ENCODE measurements at places on chromosomes 3 and 15.

- DNase-seq, result no peak
Observed at GRCh38 chr15:74135041-74135565, 4.7 kb downstream of the ISLR2 start.

- DNase-seq, result no peak
Observed at GRCh38 chr3:115120597-115120996, 26.5 kb downstream of the ZBTB20 start.

- DNase-seq, result no peak
Observed at GRCh38 chr3:171419457-171419856, 40.7 kb downstream of the TNIK start.

- no peak for DNase-seq
Observed at GRCh38 chr15:31101262-31102038, at the start of gene TRPM1. Gene TRPM1, minus strand, starts transcription at chr15:31101725. Its CDS starts 20,370 bp downstream, at chr15:31081355.

DNA sequence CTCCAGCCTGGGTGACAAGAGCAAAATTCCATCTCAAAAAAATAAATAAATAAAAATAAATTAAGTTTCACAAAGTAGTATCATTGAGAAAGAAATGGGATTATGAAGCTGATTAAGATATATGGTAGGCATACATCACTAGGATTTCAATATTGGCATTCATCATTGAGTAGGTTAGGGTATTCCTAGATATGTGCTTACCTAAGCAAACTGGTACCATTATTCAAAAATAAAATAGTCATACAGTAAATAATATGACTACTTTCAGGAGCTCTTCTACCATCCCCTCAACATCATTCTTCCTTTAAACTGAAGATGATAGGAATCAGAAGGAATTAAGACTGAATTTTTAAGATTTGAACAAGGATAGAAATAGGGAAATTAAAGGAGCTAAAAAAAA, 66.6 kb downstream of the FRMD5 start:
- no peak for DNase-seq

GRCh38 chr3:102125197-102125993, 276.1 kb downstream of the NFKBIZ start:
- no peak for DNase-seq

- DNase-seq, result peak; percentile 78
Observed at GRCh38 chr3:15903759-15904720, 106.3 kb upstream of the ANKRD28 start.

GRCh38 chr15:57640930-57641682, 49.4 kb downstream of the MYZAP start:
- DNase-seq, result no peak

GRCh38 chr3:142285083-142285517, 59.7 kb upstream of the GK5 start:
- DNase-seq, result no peak

DNA sequence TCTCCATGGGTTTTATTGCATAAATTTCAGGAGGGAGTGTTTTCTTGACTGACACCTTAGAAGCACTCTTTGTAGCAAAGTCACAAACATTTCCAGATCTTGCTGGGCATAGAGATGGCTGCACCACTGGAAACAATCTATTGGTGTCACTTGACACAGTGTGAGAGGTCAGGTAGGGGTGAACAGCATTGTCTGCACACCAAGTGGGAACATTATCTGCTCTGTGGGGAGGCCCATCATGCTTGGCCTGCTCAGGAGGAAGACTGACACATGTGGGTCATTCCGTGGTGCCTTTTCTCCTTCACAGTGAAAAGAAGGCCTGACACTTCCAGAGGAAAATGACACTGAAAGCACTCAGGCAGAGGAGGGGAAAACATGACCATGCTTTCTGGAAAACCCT, 149.9 kb upstream of the GALNT15 start:
- DNase-seq, result no peak

GRCh38 chr3:122245513-122246174, 62.2 kb downstream of the CASR start:
- DNase-seq, result no peak

GRCh38 chr3:120182613-120183511, 88.6 kb upstream of the GSK3B start:
- no peak for DNase-seq

GRCh38 chr3:149251186-149251585, 29.6 kb upstream of the CP start:
- no peak for DNase-seq

Measured in pancreas (tissue), 10 donors.